Stimulated activated CD4-positive, alpha-beta T cell treated with anti-CD3 and anti-CD28 coated beads, Interleukin-12 subunit alpha, Interleukin-12 subunit beta, amount 100 ng/mL, for 4 hours (primary cell): ENCODE measurements at places on chromosomes 2 and 18.

DNA sequence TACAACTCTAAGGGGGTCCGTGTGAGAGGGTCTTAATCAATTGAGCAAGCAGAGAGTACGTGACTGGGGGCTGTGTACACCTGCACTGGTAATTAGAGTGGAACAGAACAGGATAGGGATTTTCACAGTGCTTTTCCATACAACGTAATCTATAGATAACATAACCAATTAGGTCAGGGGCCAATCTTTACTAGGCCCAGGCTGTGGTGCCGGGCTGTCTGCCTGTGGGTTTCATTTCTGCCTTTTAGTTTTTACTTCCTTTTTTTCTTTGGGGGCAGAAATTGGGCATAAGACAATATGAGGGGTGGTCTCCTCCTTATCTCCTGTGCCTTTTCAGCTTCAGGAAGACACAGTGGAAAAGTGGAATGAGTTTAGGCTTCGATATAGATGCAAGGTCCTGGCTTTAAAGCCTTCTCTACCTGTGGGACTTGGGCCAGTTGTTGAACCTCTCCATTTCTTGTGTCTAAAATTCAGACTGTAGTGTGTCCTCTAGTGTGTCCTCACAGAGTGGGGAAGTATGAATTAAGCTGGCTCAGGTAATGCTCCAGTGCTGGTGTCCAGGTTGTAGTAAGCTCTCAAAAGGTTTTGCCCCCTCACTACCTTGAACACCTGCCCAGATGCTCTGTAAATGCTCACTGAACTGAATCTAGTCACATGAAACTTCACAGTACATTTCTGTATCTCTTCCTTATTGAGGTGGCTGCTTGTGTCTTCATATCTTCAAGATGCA is 422.8 kb downstream of the SETBP1 start:
- DNase-seq, result no peak

DNA sequence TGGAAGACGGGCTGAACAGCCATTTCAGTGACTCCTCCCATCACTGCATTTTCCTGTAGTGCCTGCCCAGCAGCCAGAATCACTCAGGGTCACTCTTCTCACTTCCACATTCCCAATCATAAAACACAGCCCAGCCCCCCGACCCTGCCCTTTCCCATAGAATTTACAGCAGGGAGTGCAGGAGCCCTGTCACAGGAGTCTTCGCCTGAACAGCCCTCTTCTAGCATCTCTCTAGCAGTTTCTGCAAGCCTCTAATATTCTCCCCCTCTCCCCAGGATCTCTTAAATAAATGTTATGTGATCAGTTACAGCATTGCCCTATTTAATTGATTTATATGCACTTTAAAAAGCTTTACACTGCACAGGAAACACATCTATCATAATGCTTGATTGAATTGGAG is 42.9 kb upstream of the KLHL29 start:
- DNase-seq, result no peak

DNA sequence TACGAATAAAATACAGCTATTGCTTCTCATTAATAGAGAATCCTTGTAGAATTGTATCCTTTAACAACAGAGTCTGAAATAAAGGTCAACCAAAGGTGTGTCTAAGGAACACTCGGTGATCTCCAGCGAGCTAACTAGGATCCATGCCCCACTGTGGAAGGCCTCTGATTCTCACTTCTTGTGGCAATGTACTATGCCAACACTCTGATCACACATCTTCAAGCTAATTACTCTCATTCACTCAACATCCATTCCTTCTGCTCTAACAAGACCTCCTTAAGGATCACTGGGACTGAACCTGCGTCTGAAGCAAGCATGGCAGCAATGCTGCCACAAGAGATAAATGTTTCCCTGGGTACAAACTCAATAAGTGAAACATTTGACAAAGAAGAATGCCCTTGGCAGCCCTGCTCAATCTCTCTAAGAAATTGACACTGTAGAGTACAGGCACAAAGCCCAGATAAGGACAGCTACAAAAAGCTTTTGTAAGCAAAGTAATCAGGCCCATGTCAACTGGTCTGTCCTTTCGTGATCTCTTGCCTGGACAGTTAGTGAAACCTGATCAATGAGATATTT is 74.6 kb upstream of the PARD3B start:
- DNase-seq, result no peak

GRCh38 chr2:210606001-210606400 is 49.6 kb downstream of the CPS1 start:
- DNase-seq, result no peak

- no peak for DNase-seq
These were observed 499.1 kb upstream of the FSIP2 start for GRCh38 chr2:185239491-185239890.

DNA sequence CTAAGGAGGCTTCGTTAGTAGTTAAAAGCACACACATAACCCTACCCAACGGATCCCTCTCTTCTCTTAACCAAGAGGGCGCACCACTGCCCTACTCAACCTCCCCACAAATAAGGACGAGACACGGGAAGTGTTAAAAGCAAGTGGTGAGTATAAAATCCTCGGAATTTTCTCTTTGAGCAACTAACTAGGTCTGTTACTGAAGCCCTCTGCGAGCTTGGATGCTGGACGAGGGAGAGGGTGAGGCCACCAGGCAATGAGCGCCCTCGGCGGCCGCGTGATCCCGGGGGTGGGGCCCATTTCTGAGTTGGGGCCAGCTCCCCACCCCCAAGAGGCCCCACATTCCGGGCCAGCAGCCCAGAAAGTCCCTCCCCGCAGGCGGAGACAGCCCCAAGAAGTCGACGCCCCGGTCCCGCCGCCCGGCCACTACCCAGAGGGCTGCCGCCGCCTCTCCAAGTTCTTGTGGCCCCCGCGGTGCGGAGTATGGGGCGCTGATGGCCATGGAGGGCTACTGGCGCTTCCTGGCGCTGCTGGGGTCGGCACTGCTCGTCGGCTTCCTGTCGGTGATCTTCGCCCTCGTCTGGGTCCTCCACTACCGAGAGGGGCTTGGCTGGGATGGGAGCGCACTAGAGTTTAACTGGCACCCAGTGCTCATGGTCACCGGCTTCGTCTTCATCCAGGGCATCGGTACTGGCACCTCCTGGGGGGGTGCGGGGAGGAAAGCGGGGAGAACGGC is at the start of gene CYBRD1:
Gene CYBRD1, plus strand, starts transcription at position 423 of the 736 bp plus-strand sequence. Its CDS starts 72 bp downstream, at position 495.
- DNase-seq, result no peak

- no peak for DNase-seq
These were observed 98.6 kb downstream of the AAK1 start for GRCh38 chr2:69544951-69545350.

DNA sequence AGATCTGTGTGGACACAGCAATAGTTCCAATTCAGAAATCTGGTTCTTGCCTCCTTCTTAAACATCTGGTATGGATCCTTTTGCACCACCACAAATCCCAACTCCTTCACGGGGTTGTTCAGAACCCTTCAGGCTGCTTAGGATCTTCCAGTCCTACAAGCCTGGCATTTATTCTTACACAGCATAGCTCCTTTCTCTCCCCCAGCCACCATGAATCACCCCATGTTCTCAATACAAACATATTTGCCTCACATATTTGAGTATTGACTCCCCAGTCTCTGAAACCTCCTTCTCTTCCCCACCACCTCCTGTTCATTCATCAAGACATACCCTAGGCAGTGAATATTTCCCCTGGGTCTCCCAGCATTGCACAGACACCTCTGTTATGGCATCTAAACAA is 155.2 kb downstream of the ALK start:
- no peak for DNase-seq

- DNase-seq, result no peak
These were observed 66.7 kb downstream of the AAK1 start for GRCh38 chr2:69576880-69577279.

DNA sequence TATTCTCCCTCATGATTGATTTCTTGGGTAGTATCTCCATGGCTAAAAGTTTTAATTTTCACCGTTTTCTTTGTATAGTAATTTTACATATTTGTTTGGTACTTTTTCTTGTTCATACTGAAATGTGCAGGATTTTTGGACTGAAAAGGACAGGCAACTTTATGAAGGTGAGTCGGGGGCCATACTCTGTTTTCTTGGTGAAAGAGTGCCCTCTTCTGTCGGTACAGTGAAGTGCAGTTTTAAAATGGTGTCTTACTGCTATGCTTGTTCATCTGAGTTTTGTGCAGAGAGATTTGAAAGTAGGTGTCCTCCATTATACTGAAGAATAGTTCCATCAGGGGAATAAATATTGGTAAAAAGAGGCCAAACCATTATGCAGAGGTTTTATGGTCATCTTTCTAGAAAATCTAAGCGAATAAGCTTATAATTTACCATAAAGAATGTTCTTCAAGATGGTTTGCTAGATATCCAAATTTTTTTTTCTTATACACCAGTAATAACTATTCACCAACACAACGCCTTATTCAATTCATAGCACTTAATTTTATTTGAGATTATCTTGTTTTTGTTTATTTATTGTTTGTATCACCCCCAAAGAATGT is 8.7 kb upstream of the SERPINB13 start:
- no peak for DNase-seq

DNA sequence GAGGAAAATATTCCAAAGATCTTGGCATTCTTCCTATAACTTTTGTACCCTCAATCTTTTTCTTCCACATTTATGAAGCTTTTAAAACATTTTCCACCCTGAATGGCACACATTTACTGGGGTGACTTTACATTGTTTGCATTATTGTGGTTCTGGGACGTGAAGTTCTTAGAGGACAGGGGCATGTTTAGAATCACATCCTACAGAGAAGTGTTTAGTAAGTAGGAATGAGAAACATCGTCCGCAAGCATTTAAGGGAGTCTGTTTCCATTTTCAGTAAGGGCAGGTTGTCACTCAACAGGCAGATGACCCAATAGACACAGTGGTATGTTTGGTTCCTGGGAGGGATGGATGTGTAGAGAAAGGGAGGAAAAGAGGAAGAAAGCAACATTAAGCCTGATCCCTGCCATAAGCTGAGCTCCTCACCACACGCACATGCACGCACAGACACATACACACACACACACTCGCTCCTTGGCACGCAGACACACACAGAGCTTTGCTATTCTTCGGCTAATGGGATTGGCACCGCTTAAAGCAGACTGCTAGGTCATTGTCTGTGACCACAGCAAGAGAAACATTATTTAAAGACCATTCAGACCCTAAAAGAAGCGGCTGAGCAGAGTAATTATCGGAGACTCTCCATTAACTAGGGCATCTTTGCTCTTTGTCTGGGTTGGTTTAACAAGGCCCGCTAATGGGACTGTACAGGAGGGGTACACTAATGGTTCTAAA is 14.2 kb upstream of the PLEKHM3 start:
- no peak for DNase-seq

GRCh38 chr2:86769838-86770237 is 20.9 kb downstream of the CD8A start:
- DNase-seq, result no peak

GRCh38 chr18:65737471-65737955 is 13.3 kb upstream of the CDH7 start:
- DNase-seq, result no peak

- DNase-seq, result peak; percentile 38
These were observed 1.5 kb upstream of the BCL2L11 start for GRCh38 chr2:111118981-111119821.
